ENCODE measurements at places on chromosomes 1 and 21.

DNA sequence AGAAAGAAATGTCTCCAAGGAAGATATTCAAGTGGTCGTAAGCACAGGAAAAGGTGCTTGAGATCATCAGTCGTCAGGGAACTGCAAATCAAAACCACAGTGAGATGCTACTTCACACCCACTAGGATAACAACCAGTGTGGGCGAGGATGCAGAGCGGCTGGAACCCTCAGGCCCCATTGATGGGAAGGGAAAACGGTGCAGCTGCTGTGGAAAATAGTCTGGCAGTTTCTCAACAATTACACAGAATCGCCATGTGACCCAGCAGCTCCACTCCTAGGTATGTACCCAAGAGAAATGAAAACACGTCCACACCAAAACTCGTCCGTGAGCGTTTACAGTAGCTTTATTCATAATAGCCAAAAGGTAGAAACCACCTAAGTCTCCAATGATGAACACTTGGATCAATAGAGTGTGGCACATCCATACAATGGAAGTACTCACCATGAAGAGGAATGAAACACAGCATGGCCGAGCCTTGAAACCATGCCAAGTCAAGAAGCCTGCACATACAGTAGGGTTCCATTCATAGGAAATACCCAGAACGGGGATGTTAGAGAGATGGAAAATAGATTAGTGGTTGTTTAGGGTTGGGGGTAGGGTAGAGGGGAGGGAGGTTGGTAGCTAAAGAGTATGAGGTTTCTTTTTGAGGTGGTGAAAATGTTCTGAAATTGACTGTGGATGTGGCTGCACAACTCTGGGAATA lies 6.1 kb downstream of the DFFB start:
- no peak for DNase-seq

- no peak for DNase-seq
Observed at GRCh38 chr1:96072021-96072420, 649.6 kb upstream of the PTBP2 start.

GRCh38 chr1:162736633-162737067 lies 53.9 kb upstream of the HSD17B7 start:
- no peak for DNase-seq

DNA sequence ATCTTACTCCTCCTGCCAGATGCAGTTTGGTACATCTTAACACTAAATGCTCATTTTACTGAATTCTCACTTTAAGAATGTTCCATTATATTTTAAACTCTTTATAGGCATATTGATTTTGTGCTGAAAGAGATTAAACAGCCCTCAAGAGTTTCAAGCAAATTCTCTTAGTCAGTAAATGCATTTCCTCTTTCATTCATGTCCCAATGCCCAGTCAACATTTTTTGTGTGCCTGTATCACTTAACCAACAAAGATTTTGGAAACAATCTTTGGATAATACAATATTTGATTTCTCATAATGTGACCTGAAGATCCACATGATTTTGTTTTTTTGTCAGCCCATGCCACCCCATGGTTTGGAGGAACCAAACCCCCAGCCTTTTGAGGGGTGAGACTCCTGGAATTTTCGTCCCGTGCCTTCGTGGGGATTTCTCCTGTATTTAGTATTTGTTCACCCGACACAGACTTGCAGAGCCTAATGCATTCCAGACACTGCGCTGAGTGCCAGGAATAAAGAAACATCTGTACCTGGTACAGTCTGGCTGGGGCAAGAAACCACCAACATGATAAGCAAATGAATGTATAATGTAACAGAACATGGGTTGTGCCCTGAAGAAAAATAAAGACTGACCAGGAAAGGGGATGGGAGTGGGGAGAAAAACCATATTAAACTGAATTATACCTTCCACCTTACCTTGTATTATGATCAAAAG lies 47.1 kb upstream of the ETS2 start:
- no peak for DNase-seq

- DNase-seq, result no peak
Observed at GRCh38 chr1:51378871-51379270, 48.5 kb upstream of the TTC39A start.

- DNase-seq, result no peak
Observed at GRCh38 chr1:76006234-76006633, 68.3 kb upstream of the ST6GALNAC3 start.

GRCh38 chr1:203437696-203438315 lies 37.8 kb upstream of the PRELP start:
- DNase-seq, result no peak

GRCh38 chr1:27716262-27716895 lies 9.4 kb upstream of the FAM76A start:
- no peak for DNase-seq

- no peak for DNase-seq
Observed at GRCh38 chr21:15333136-15333710, 268.4 kb upstream of the NRIP1 start.

GRCh38 chr1:40692429-40692895 lies 958 bp downstream of the NFYC start:
- no peak for DNase-seq

DNA sequence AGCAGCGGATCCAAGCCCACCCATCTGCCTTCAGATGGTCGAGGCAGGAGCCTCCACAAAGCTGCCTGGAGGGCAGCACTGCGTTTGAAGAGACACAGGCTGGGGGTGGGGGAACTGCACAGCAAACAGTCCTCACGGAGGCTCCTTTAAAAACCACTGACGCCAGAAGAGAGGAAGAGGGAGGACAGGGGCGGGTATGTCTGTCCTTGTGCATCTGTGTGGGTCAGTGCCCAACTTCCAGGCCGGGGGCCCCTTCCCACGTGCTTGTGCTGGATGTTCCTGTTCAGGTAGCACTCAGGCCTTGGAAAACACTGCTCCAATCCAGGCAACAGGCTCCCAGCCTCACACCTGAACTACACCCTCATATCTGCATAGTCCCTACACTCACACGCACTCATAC lies 7.7 kb downstream of the AHDC1 start:
- no peak for DNase-seq

GRCh38 chr1:25026730-25027450 lies 96.8 kb upstream of the RUNX3 start:
- DNase-seq, result no peak

GRCh38 chr1:176241385-176242015 lies 34.4 kb upstream of the COP1 start:
- DNase-seq, result no peak

GRCh38 chr1:220045356-220046051 lies 801 bp downstream of the EPRS1 start:
- no peak for DNase-seq

- DNase-seq, result no peak
Observed at GRCh38 chr1:183881387-183882131, 76.6 kb downstream of the RGL1 start.

GRCh38 chr1:10642403-10643080 lies 153.9 kb downstream of the CASZ1 start:
- no peak for DNase-seq

DNA sequence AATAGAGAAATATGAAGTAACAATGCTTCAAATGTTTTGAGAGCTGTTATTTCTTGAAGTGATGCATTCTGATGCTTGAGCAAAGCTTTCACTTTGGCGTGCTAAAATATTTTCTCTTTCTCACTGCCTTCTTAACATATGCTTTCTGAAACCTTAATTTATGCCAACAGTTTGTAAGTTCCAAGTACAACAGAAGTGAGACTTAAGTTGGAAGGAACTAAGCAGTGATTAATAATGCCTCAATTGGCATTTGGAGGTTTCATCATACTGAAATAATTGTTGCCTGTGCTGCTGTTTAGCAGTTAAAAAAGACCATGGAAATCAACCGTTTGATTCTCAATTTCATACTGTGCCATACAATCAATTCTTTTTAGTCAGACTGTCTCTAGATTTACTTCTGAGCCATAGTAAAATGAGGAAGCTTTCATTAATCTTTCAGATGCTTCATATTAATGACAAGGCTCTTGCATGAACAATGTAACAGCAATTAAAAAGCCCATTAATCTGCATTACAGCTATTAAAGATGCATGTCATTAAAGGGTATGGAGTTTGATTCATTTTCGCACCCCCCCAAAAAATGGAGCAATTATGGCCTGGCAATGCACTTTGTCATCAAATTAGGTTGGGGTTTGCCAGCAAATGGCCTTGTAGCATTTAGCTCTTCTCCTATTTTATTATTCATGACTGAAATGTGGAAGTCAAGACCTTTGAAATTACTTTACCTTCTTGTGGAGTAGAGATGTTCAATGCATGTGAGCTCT lies 375.3 kb downstream of the USH2A start:
- no peak for DNase-seq

DNA sequence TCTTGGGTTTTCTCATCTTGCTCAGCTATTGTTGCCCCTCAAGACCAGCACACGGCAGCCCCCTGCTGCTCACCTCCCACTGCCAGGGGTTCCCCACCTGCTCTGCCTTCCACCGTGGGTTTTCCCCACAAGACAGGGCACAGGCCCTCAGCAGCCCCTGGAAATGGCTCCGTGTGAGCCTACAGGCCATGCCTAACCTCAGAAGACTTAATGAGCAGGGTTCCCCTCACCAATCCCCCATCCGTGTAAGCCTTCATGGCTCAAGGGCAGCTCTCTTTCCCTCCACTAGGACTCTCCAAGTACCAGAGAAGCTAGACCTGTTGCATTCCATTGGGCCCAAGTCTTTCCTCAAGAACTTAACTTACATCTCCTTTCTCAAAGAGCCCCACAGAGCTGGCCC lies 18.4 kb upstream of the RCAN3 start:
- no peak for DNase-seq

Measured in activated CD8-positive, alpha-beta memory T cell treated with anti-CD3 and anti-CD28 coated beads for 4 hours (primary cell).